ENCODE measurements at places on chromosomes 16 and 17.

DNA sequence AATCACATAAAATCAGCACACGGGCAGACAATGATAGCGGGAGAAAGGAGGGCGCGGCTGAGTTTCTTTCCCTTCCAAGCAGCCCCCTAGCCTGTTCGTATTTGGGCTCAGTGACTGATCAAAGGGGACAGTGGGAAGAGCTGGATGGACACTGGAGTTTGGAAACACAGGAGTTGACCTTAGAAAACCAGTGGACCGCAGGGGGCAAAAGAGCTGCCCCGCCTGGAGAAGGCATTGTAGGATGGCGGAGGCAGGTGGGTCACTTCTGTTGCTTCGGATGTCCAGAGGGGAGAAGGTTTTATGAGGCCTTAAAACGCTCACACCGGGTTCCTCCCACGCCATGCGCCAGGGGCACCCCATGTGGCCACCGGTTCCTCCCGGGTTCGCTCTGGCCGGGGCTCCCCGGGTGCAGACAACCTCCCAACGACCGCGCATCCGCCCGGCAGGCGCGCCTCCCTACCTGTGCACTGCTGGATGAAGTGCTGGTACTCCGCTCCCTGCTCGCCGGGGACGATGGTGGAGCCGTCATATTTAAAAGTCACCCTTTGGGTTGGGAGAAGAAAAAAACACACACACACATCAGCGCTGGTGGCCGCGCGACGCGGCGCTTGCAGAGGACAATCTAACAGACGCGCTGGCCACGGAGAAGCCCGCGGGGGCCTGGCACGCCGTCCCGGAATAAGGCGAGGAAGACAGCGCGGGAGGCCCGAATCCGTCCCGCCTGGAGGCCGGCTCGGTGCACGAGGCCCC, 662 bp downstream of the COTL1 start:
- DNase-seq = no peak

GRCh38 chr16:69348222-69348621, 3.4 kb downstream of the TMED6 start:
- no peak for DNase-seq

GRCh38 chr17:79613195-79613772, 2.4 kb upstream of the RBFOX3 start:
- DNase-seq = no peak

DNA sequence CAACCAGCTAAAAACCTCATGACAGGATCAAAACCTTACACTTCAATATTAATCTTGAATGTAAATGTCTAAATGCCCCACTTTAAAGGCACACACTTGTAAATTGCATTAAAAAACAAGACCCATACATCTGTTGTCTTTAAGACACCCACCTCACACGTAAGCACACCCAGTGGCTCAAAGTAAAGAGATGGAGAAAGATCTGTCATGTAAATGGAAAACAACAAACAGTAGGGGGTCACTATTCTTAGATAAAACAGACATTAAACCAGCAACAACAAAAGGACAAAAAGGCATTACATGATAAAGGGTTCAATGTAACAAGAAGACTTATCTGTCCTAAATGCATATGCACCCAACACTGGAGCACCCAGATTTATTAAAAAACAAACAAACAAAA, 35.6 kb downstream of the SDR42E1 start:
- DNase-seq = no peak

DNA sequence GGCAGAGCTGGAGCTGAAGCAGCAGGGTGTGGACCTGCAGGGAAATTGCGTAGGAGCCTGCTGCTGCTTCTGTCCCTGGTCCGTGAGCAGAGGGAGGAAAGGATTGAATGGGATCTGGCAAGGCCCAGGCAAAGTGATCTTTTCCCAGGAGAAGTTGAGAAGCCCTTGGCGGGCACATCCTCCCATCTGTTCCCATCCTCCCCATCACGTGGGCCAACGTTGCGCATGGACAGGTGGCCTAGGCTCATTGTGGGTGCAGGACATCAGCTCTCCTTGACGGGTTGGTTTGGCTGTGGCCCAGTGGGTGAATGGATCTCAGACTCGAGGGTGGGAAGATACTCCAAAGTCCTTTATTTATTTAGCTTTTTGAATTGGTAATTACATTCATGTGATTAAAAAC, 29.4 kb upstream of the POLR3E start:
- no peak for DNase-seq

DNA sequence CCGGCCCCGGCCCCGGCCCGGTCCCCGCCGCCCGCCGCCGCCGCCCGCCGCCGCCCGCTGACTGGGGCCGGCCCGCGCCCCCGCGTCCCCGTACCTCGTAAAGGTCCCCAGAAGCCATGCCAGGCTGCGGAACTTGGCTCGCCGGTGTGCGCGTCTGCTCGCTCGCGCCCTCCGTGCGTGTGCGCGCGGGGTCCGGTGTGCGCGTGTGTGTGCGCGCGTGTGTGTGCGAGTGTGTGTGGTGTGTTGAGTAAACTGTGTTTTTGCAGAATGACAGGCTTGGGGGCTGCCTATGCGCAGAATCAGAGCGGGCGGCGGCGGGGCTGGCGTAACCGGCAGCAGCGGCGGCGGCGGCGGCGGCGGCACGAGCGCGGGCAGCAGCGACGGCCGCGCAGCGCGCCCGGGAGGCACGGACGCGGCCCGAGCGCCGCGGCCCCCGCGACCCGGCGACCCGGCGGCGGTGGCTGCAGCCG, 307 bp downstream of the CDYL2 start:
- peak; percentile 73 for DNase-seq

GRCh38 chr16:23310217-23310616, 8.1 kb downstream of the SCNN1B start:
- no peak for DNase-seq

- DNase-seq = no peak
These were observed 53.4 kb upstream of the CBX4 start for GRCh38 chr17:79892457-79893241.

DNA sequence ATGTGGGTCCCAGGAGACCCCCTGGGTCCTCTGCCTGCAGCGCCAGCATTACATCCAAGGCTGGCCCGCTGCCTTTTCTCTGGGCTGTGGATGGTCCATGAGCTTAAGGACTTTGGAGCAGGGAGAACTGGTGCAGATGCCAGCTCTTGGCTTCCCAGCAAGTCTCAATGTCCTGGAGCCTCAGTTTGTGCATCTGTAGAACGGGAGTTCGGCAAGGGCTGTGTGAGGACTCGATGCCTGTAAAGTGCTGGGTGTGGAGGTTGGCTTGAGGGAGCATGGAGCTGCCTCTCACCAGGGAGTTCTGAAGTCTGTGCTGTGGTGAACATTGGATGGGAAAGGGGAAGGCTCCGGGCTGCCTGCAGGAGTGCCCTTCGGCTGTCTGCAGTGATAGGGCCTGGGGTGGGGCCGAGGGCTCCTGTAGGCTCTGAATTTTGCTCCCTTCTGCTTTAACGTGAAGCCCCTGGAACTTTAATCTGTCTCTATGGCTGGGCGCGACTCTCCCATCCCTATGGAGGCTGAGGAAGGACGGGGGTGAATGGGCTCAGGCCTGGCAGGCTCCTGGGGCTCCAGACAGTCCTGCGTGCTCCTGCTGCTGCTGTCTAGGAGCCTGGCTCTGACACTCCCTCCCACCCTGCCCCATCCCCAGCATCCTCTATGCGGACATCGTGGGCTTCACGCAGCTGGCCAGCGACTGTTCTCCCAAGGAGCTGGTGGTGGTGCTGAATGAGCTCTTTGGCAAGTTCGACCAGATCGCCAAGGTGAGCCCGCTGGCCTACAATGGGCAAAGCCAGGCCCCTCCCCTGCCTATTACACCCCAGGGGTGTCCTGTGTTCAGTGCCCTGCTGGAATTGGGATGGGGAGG, 27.9 kb downstream of the ADCY7 start:
- DNase-seq = no peak

- DNase-seq = no peak
These were observed 45.3 kb upstream of the CORO6 start for GRCh38 chr17:29667969-29668368.

- no peak for DNase-seq
These were observed 160.1 kb upstream of the CDH5 start for GRCh38 chr16:66206363-66206762.

DNA sequence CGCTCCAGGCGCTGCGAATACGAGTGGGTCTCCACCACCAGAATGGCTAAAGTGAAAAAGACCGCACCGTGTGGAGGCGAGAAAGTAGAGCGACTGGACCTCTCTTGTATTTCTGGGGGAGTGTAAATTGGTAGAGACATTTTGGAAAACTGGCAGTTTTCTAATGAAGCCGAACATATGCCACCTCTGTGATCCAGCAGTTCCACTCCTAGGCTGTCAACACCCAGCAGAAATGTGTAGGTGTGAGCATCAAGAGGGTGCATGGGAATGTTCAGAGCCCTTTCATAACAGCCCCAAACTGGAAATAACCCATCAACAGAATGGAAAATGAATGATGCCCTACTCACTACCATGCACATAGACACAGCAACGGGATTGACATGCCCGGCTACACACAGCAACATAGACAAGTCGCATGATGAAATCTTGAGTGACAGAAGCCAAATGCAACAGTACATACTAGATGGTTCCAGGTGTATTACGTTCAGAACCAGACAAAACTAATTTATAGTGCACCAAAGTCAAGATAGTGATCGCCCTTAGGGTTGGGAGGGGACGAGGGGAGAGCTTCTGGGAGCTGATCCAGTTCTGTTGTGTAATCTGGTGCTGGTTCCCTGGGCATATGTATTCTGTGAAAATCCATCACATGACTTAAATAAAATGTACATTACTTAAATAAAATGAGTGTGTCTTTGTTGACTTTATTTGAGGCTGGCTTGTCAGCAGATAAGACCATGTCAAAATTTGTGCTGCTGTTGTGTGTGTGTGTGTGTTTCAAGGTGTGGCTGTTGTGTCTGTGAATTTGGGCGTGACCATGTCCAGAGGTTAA, 877 bp upstream of the BCL7C start:
- DNase-seq = no peak

DNA sequence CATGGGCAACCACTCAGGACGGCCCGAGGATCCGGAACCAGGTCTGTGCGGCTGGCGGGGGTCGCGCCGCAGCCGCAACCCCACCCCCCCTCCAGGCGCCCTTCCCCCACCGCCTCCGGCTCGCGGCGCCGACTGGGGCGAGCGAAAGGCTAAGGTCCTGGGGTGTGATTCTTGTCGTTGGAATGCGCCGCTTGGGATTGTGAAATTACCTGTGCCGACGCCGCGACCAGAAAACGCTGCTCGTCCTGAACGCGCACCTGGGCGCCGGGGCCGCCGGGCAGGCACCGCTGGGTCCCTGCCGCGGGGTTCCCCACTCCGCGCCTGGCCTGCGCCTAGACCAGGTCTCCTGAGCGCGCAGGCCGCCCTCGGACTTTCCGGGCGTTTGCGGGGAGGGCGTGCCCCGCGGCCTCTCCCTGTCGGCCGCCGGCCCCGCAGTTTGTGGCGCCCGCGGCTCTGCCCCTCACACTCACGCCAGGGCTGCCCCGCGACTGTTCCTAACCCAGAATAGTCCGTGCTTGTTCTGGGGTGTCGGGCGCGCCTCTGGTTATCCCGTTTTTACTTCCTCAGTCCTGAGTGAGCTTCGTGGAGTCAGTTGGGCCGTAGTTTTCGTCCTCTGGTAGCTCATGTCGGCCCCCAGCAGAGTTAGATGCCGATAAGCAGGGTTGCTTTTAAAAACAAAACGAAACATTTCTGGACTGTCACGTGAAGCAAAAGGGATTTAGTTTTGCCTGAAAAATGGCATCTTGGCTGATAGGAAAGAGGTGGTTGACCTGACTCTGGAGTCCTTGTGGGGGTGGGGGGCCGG, 147.2 kb downstream of the SPECC1 start:
- DNase-seq = peak; percentile 28

Data from right hindlimb (tissue), 1 donor.